ENCODE measurements at places on chromosomes 16 and 17. TPM values are rescaled to one million over a fixed set of nuclear protein-coding genes. Genes with fewer than 3 reads are reported as not detected.
A peak's percentile ranks its signal among the peaks of the same experiment; 100 is the strongest.

DNA sequence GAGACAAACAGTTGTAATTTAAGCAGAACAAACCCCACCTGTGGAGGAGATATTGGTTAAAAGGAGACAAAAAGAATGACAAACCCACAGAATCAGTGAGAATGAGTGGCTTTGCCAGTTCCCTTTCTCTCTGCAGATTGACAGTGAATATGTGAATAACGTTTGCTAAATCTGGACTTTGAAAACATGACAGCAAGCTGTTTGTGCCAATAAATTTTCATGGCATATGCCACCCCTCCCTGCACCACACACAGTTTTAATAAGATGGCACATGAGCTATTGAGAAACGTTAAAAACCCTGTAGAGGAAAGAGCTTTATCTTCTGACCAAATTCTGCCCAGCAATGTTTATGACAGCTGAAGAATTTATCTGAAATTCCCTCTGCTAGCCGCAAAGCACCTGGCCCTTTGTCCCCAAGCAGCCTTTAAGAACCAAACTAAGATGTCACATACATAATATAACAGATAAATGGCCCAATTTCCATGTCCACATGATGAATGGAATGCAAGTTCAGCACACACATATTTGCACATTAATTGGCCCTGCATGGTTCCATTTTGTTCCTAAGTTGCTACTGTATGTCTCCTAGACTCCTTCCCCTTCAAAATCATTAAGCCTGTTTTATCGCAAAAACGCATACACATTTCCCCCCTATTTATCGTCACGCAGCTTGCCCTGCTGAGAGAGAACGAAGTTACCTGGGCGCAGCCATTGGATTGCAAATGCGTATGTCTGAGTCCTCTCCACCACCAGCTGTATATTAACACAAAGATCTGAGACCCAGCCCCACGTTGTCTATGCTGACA lies 773.5 kb upstream of the EEF2KMT start:
- DNase-seq, result no peak

GRCh38 chr16:88785106-88785924 lies at the start of gene PIEZO1:
PIEZO1 (minus strand) TSS chr16:88785220; CDS start chr16:88784964, 256 bp downstream.
- peak; percentile 89 for DNase-seq

The IFI35 gene
- 58.2 TPM for total RNA-seq

DNA sequence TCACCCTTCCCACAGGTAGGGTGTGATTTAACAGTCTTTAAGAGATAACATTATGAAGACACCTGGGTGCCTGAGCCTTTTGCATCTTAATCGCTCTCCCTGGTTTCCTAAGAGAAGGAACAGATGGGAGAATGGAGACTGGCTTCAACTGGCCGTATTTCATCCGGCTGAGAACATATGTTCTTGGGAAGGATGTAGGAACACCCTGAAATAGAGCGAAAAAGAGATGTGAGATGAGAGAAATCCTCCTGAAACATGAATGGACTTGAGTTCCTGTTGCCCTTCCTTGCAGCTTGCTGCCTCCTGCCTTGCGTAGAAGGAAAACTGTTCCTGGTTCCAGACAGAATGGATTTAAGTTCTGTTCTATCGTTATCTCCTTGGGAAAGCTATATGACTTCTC lies 385.4 kb upstream of the RBFOX1 start:
- no peak for DNase-seq

All from mucosa of descending colon (tissue), 3 donors.